ENCODE measurements at places on chromosomes 3 and 15.
A peak's percentile ranks its signal among the peaks of the same experiment; 100 is the strongest.

- DNase-seq, result no peak
- H3K36me3 ChIP-seq, result no peaks in the 10 kb centered on the region
- no peak overlapping the region for H3K4me3 ChIP-seq
- no peak overlapping the region for H3K27ac ChIP-seq
- H3K27me3 ChIP-seq, result no peaks in the 10 kb centered on the region
These were observed 34.1 kb upstream of the KLF13 start for GRCh38 chr15:31292391-31293015.

- no peaks in the 10 kb centered on the region for H3K4me1 ChIP-seq
- no peaks in the 10 kb centered on the region for H3K36me3 ChIP-seq
- no peaks in the 10 kb centered on the region for H3K27me3 ChIP-seq
These were observed 13.2 kb downstream of the PRR23E start for GRCh38 chr3:127206154-127206553.

DNA sequence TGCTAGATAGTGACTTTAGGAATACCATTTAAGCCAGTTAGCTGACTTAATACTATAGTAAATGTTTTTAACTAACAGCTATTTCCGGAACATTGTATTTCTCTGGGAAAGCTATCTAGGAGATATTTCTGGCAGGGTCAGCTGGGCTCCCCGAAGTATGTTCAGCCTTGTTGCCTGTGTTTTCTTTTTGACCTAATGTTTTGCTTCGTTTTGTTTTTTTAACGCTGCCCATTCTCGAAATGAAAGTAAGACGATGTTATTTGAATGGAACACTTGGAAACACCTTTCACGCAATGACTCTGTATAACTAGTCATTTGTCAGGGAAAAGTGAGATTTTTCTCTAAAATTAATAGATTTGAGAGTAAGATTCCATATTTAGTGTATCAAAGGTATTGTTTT is 702.9 kb upstream of the NAALADL2 start:
- no peaks in the 10 kb centered on the region for H3K4me1 ChIP-seq
- no peaks in the 10 kb centered on the region for H3K27me3 ChIP-seq
- no peaks in the 10 kb centered on the region for H3K36me3 ChIP-seq
- H3K4me3 ChIP-seq, result no peak overlapping the region

- no peaks in the 10 kb centered on the region for H3K27me3 ChIP-seq
- H3K27ac ChIP-seq, result peak overlapping the region; percentile 86
- peak; percentile 27 for DNase-seq
These were observed 585 bp downstream of the SLCO3A1 start for GRCh38 chr15:91853948-91854638.

- H3K27me3 ChIP-seq, result no peaks in the 10 kb centered on the region
- no peaks in the 10 kb centered on the region for H3K36me3 ChIP-seq
- DNase-seq, result no peak
- H3K27ac ChIP-seq, result no peak overlapping the region
- peaks cover 14% of the 10 kb centered on the region for H3K4me1 ChIP-seq
- H3K4me3 ChIP-seq, result no peak overlapping the region
These were observed 12.5 kb downstream of the LPP start for GRCh38 chr3:188166441-188166840.

GRCh38 chr3:67526246-67526645 is 128.2 kb downstream of the SUCLG2 start:
- H3K27ac ChIP-seq, result no peak overlapping the region
- H3K4me1 ChIP-seq, result no peaks in the 10 kb centered on the region
- peaks cover 23% of the 10 kb centered on the region for H3K36me3 ChIP-seq
- no peaks in the 10 kb centered on the region for H3K27me3 ChIP-seq
- H3K4me3 ChIP-seq, result no peak overlapping the region

- DNase-seq, result no peak
- H3K4me1 ChIP-seq, result no peaks in the 10 kb centered on the region
- no peaks in the 10 kb centered on the region for H3K27me3 ChIP-seq
- H3K4me3 ChIP-seq, result no peak overlapping the region
These were observed 68.8 kb downstream of the ZNF385D start for GRCh38 chr3:21682206-21682605.

GRCh38 chr3:11878837-11879236 is 32.2 kb upstream of the TAMM41 start:
- no peaks in the 10 kb centered on the region for H3K4me1 ChIP-seq
- DNase-seq, result no peak
- H3K27me3 ChIP-seq, result no peaks in the 10 kb centered on the region
- H3K4me3 ChIP-seq, result no peak overlapping the region

GRCh38 chr3:43906849-43907507 is 216.2 kb downstream of the ABHD5 start:
- no peak for DNase-seq
- no peaks in the 10 kb centered on the region for H3K27me3 ChIP-seq
- H3K36me3 ChIP-seq, result no peaks in the 10 kb centered on the region
- no peaks in the 10 kb centered on the region for H3K4me1 ChIP-seq

DNA sequence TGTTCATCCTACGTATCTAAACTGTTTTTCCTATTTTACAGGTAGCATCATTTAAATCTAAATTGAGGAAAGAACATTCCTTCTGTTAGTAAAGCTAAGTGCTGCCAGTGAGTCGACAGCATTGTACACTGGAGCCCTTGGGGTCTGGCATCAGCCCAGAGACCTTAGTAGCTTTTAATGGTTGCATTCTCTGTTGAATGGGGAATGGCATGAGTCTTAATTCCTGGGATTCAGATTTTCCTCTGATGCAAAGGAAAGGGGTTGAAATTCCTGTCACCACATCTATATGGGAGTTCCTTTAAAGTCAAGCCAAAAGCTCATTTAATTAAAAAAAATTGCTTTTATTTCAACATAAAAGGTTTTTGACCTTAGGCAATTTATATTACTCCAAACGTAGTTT is 148.4 kb upstream of the GBE1 start:
- no peak for DNase-seq
- H3K36me3 ChIP-seq, result no peaks in the 10 kb centered on the region
- peaks cover 4% of the 10 kb centered on the region for H3K27me3 ChIP-seq
- H3K27ac ChIP-seq, result no peak overlapping the region

DNA sequence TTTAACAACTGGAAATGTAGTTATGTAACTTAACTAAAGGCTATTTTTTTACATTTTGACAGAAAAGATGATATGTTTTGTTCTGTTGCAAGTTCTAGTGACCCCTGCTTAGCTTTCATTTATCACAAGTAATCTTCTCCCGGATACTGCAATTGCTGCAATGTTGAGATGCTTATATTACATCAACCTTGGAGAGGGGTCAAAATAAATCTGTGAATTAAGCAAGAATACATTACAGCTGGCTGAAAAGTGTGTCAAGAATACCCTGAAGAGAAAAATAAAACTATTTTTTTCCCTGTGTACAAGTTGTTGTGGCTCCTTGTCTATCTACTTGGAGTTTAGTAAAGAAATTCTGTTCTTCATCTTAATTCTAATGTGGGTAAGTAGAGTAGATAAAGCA is 232.1 kb upstream of the GOLIM4 start:
- no peaks in the 10 kb centered on the region for H3K36me3 ChIP-seq
- no peak overlapping the region for H3K4me3 ChIP-seq

DNA sequence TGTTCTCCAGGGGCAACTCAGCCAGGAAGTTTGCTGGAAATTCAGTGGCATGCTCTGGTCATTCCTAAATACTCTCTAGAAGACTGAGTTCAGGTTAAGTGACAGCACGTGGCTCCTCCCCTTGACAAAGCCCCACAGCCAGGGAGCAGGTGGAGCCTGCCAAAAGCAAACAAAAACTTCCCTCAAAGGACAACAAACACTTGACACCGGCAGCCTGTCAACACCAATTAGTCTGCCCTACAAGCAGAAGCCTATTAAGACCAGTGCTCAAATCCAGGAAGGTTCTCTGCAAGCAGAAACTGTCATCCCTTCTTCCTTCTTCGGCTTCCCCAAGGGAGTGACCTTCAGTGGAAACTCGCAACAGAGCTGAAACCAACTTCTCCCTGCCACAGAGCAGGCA is 5.0 kb downstream of the MEX3B start:
- no peak overlapping the region for H3K4me3 ChIP-seq
- peaks cover 15% of the 10 kb centered on the region for H3K4me1 ChIP-seq
- no peak for DNase-seq
- H3K27ac ChIP-seq, result no peak overlapping the region

GRCh38 chr3:24541935-24542334 is 47.3 kb upstream of the THRB start:
- no peaks in the 10 kb centered on the region for H3K4me1 ChIP-seq
- H3K27me3 ChIP-seq, result no peaks in the 10 kb centered on the region
- no peak overlapping the region for H3K4me3 ChIP-seq
- H3K27ac ChIP-seq, result no peak overlapping the region
- DNase-seq, result no peak

DNA sequence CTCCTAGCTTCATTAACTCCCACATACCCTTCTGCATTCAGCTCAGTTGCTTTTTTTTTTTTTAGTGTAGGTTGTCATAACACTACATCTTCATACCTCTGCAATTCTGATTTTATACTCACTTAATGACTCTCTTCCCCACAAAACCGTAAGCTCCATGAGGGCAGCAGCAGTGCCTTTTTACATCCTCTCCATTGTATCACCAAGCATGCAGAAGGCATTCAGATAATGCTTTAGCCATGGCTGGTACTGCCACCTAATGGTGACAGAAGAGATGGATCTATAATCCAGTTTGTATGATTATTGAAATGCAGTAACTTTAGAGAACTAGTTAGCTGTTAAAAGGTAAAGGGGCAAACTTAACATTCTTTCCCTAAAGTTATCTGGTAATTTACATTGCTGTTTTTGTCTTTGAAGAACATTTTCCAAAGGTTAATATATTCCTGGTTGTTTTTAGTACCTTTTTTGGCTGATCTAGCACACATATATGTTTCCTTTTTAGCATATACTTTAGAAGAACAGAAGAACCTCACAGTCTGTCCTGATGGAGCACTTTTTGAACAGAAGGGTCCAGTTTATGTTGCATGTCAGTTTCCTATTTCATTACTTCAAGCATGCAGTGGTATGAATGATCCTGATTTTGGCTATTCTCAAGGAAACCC is 36.8 kb downstream of the ATP1B3 start:
- peak; percentile 13 for DNase-seq
- no peak overlapping the region for H3K27ac ChIP-seq
- no peaks in the 10 kb centered on the region for H3K27me3 ChIP-seq
- no peaks in the 10 kb centered on the region for H3K4me1 ChIP-seq
- no peaks in the 10 kb centered on the region for H3K36me3 ChIP-seq
- H3K4me3 ChIP-seq, result no peak overlapping the region

GRCh38 chr15:98146031-98146820 is 185.7 kb downstream of the ARRDC4 start:
- no peaks in the 10 kb centered on the region for H3K27me3 ChIP-seq
- H3K4me3 ChIP-seq, result no peak overlapping the region
- H3K27ac ChIP-seq, result no peak overlapping the region
- H3K36me3 ChIP-seq, result no peaks in the 10 kb centered on the region
- no peaks in the 10 kb centered on the region for H3K4me1 ChIP-seq
- DNase-seq, result no peak

DNA sequence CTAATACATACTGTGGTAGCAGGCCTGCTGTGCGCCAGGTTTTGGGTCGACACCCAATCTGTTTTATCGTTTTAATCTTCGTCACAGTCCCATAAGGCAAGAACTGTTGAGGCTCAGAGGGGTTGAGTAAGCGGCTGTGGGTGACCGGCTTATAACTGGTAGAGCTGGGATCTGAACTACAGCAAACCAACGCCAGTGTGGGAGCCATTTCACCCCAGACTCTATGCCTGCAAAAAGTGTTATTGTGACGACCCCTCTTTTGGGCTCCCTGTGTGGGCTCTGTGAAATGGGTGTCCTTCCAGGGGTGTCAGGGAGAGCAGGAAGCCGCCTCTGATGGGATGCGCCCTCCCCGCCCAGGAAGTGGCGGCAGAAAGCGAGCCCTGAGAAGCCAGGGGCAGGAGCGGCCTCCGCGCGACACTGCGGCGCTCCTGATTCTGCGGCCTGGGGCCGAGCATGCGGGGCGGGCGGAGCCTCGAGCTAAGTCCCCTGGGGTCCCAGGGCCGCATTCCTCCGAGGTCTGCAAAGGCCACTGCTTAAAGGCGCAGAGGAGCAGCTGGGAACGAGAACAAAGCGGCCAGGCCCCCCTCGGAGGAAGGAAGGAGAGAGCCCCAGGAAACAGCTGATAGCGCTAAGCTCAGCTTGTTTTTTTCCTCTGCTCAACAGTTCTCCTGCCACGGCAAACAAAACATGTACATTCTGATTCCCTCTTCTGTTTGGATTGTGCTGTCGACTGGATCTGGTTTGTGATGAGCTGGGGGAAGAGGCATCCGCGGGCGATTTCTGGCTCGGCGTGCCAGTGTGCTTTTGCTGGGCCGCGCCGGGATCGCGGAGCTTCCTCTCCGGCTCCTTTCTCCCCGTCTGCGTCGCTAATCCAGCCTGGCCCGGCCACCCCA is 33.9 kb downstream of the GRK7 start:
- peak overlapping the region; percentile 59 for H3K4me3 ChIP-seq
- no peak for DNase-seq
- H3K36me3 ChIP-seq, result no peaks in the 10 kb centered on the region
- H3K27ac ChIP-seq, result peak overlapping the region; percentile 81
- H3K27me3 ChIP-seq, result no peaks in the 10 kb centered on the region

DNA sequence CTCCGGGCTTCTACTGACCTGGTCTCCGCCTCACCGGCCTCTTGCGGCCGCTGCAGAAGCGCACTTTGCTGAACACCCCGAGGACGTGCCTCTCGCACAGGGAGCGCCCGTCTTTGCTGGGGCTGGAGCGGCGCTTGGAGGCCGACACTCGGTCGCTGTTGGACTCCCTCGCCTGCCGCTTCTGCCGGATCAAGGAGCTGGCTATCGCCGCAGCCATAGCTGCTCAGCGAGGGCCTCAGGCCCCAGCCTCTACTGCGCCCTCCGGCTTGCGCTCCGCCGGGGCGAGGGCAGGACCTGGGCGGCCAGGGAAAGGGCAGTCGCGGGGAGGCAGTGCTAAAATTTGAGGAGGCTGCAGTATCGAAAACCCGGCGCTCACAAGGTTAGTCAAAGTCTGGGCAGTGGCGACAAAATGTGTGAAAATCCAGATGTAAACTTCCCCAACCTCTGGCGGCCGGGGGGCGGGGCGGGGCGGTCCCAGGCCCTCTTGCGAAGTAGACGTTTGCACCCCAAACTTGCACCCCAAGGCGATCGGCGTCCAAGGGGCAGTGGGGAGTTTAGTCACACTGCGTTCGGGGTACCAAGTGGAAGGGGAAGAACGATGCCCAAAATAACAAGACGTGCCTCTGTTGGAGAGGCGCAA is 319.2 kb downstream of the FGF12 start:
- H3K27ac ChIP-seq, result no peak overlapping the region
- no peak overlapping the region for H3K4me3 ChIP-seq
- no peak for DNase-seq
- no peaks in the 10 kb centered on the region for H3K36me3 ChIP-seq
- no peaks in the 10 kb centered on the region for H3K4me1 ChIP-seq
